ENCODE measurements at places on chromosomes 7 and 10.

GRCh38 chr10:30825495-30825894, 195.9 kb upstream of the LYZL2 start:
- DNase-seq: no peak

GRCh38 chr10:71980181-71981014, 16.2 kb downstream of the CHST3 start:
- DNase-seq: no peak

DNA sequence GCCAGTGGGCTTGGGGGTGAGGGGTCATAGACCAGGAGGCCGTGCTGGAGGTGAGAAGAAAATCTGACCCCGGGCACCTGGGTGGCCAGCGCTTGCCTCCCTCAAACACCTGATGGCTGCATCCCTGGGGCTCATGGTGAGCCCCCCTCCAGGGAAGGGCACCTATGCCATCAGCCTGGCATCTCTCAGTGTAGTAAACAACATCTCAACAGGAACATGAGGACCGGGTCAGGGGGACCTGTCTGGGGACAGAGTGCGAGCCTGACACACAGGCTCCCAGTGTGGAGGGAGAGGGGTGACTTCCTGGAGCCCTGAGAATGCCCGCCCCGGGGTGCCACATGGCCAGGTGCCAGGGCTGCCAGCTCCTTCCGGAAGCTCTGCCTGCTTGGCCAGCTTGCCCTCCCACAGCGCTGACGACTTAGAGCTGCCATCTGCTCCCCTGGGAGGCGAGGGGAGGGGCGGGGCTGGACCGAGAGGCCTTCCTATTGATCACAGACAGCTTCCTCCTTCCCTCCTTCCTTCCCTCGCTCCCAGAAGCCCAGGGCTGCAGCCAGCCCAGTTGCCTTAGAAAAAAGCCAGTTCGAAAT, 12.3 kb downstream of the STX1A start:
- DNase-seq: no peak

DNA sequence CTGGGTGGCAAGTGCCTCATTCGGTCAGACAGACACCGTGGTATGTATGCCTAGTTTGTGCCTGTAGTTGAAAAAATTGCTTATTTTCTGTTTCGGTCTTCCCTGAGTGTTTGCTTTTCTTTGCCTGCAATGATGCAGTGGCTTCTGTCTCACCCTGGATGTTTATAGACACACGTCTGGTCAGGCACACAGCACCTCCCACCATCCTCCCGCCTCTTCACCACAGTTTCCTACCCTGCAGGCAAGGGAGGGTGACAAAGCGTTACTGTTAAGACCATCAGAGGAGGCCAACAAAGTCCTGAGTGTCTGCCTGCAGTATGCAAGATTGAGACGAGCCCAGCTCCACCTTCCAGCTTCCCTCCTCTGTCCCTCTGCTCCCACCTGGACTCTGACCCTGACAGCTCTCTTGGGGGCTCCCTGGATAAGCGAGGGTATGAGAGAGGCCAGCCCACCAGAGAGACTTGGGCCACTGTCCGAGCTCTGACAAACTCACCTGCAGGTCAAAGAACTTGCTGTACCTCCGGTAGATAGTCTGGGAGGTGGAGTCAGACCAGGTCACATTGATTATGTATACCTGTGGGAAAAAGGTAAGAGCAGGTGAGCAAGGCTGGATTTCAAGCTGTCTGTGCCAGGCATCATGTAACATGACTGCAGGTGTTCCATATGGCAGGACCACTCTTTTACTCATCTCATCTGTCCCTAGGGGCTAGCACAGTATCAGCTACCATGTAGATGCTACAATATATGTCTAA, 54.4 kb downstream of the SH3PXD2A start:
- no peak for DNase-seq

DNA sequence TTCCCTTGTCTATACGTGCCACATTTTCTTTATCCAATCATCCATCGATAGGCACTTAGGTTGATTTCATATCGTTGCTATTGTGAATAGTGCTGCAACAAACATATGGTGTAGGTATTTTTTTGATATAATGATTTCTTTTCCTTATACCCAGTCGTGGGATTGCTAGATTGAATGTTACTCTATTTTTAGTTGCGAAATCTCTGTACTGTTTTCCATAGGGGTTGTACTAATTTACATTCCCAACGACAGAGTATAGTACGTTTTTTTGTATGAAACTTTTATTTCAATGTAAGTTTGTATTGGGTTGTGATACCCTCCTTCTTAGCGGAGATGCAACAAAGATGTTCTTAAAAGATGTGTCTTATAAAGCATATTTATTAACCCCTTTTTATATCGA, 30.0 kb downstream of the AKR1B1 start:
- DNase-seq: no peak

GRCh38 chr10:49163741-49164140, 24.4 kb downstream of the TMEM273 start:
- DNase-seq: no peak
